ENCODE measurements at places on chromosomes 2 and 18.

DNA sequence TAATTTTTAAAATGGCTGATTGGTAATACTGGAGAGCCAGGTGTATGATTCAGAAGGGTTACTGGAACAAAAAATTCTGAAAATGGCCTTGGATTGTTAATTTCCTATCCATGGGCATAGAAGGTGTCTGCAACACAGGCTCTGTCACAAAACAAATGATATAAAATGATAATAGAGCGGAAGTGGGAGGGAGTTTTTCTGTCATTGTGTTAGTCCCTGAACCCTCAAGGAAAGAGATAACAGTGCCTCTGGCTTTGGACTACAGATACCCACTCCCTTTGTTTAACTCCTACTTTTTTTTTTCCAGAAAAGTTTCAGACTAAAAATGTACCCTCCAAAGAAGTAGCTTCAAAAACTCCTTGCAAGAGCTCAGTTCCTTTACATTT lies 28.0 kb upstream of the YES1 start:
- DNase-seq, result no peak

DNA sequence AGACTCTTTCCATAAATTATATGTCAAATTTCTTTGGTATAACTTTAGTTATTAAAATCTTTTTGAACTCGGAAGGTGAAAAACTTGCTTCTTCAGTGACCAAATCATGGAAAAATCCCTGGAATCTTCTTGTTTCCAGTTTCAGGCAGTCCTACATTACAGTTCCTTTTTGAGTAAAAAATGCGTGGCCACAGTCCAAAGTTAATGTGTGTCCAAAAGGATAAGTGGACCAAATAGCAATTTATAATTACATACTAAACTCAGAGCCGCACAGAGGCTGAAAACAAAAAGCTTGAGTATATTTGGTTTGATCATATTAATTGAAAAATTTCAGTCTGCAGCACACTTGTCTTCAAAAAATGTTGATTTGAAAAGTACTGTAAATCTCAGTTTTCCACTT lies 28.4 kb upstream of the DYNC2LI1 start:
- DNase-seq, result no peak

GRCh38 chr2:525611-526010 lies 151.6 kb downstream of the TMEM18 start:
- no peak for DNase-seq

DNA sequence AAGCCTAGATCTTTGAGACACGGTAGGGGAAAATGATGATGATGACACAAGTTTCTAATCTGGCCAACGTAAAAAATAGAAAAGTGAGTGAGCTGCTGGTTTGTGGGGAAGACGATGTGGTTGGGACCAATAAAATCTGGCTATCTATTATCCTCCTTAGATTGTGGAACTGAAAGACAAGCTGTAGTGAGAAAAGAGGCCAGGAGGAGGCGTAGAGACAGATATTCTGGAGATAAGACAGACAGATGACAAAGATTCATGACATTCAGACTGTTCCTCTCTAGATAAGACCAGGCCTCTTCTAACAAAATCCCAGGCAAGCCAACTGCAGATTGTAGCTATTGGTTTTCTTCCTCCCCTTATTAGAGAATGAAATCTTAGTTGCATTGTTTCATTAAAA lies 376.3 kb upstream of the UBE2E3 start:
- DNase-seq, result no peak

- no peak for DNase-seq
Observed at GRCh38 chr2:88210132-88211002, 40.2 kb downstream of the THNSL2 start.

- no peak for DNase-seq
Observed at GRCh38 chr2:159317392-159318088, 31.0 kb upstream of the WDSUB1 start.

GRCh38 chr18:9666548-9666947 lies 41.6 kb upstream of the RAB31 start:
- no peak for DNase-seq

- DNase-seq, result no peak
Observed at GRCh38 chr18:59517446-59518165, 158.5 kb upstream of the LMAN1 start.

DNA sequence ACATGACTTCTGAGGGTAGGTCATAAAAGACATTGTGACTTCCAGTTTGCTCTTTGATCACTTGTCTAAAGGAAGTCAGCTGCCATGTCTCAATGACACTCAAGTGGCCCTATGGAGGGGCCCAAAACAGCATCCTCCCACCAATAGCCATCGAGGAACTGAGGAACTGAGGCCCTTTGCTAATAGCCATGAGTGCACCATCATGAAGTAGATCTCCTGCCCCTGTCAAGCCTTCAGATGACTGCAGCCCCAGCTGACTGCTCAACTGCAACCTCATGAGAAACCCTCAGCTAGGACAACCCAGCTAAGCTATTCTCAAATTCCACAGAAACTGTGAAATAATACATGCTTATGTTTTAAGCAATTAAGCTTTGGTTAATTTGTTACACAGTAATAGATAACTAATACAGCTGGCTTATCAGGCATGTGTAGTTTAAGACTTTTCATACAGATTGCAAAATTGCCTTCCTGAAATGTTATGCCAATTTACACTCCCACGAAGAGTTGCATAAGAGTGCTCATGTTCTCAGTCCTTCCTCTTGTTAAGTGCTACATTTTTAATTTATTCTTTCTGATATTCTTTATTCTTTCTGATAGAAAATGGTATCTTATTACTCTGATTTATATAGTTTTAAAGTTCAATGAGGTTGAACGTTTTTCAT lies 105.6 kb upstream of the NDUFV2 start:
- DNase-seq, result no peak

DNA sequence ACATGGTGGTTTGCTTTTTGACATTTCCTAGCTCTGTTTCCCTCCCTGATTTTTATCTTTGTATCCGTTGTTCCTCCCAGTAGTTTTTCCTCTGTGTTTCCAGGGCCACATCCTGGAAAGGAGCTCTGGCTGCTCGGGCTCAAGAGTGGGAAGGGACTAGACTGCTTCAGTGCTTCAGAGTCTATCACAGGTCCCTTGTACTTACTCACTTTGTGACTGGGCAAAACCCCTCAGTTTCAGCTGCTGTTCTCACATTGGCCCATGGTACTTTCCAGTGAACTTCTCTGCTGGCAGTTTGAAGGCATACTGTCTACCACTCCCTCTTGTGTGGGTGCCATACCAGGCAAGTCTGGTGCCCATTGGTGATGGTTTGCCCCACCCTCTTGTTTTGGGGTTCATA lies 7.5 kb upstream of the STAMBP start:
- no peak for DNase-seq

GRCh38 chr2:46179037-46179621 lies 118.1 kb upstream of the EPAS1 start:
- DNase-seq, result no peak

- peak; percentile 20 for DNase-seq
Observed at GRCh38 chr2:123720760-123721159, 304.3 kb upstream of the CNTNAP5 start.

- no peak for DNase-seq
Observed at GRCh38 chr2:237923481-237924163, 43.2 kb upstream of the UBE2F start.

DNA sequence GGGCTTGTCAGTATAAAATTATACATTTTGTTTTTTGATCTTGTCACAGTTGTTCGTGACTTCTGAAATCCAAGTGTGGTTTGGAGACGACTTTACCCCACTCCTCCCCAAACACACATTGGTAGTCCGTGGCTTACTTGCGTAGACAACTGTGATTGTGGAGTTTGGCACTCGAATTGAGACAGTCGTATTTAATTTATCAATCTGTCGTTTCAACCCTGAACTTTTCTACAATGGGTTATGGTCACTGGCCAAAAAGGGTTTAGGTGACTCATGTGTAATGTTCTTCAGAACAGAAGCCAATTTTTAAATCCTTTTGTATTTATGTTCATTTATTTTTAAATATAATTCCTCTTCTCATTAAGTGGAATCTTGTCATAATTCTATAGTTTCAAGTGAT lies 129.9 kb downstream of the SPTBN1 start:
- DNase-seq, result no peak

DNA sequence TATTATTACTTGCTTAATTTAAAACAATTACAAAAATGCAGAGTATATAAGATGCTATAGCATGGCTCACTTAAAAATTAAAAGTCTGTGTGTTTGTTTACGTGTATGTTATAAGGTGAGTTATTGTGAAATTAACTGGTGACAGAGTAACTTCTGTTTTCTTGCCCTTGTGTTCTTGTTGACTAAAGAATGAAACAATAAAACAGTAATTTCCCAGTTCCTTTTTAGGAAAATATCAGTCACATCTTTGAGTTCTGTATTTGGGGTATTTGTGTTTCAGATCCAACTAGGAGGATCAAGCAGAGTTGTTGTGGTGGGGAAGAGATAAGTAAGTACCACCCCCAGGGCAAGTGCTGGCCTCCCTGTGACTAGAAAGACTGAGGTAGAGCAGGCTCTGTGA lies 143.6 kb downstream of the CCDC148 start:
- DNase-seq, result no peak

- no peak for DNase-seq
Observed at GRCh38 chr18:72991379-72991778, 123.6 kb upstream of the NETO1 start.

- no peak for DNase-seq
Observed at GRCh38 chr2:54438271-54438670, 17.9 kb upstream of the SPTBN1 start.

GRCh38 chr2:186718122-186718521 lies 24.3 kb downstream of the FAM171B start:
- DNase-seq, result no peak

- no peak for DNase-seq
Observed at GRCh38 chr2:62296832-62297623, 101.1 kb downstream of the B3GNT2 start.

DNA sequence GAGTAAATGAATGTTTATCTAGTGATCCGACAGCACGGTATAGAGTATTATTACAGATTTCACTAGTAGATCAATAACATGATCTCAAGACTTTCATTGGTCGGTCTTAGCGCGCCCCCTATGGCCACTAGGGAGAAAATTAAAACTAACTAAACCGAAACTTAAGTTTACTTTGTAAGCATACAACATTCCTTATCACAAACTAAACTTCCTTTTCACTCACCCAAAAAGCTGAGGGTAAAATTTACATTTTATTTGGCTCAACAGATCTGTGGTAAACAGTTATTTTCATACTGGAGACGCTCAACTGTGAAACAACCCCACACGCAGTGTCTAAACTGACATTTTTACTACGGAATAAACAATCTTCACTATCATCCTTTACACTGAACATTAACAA lies 215.6 kb upstream of the MAP2 start:
- no peak for DNase-seq

DNA sequence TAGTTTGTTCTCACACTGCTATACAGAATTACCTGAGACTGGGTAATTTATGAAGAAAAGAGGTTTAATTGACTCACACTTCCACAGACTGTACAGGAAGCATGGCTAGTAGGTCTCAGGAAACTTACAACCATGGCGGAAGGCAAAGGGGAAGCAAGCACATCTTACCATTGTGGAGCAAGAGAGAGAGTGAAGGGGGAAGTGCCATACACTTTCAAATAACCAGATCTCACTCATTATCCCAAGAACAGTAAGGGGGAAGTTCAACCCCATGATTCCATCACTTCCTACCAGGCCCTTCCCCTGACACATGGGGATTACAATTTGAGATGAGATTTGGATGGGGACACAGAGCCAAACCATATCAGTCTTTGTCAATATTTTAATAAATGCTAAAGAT lies 5.0 kb upstream of the CRYGB start:
- no peak for DNase-seq

DNA sequence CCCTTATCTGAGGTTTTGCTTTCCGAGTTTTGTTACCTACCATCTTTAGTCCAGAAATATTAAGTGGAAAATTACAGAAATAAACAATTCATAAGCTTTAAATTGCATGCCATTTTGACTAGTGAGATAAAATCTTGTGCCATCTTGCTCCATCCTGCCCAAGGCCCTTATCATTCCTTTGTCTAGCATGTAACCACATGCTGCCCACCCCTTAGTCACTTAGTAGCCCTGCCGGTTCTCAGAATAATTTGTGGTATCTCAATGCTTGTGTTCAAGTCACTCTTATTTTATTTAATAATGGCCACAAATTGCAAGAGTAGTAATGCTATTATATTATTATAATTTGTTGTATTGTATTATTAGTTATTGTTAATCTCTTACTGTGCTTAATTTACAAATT lies 36.8 kb upstream of the VPS54 start:
- no peak for DNase-seq

Measured in NCI-H1436 treated with DMSO at 0.1 percent for 48 hours (cell line).